NCI-H2171 treated with DMSO at 0.1 percent for 48 hours (cell line): ENCODE measurements at places on chromosomes 6 and 20.

GRCh38 chr6:43331470-43331869, 22.8 kb upstream of the CRIP3 start:
- DNase-seq, result no peak

DNA sequence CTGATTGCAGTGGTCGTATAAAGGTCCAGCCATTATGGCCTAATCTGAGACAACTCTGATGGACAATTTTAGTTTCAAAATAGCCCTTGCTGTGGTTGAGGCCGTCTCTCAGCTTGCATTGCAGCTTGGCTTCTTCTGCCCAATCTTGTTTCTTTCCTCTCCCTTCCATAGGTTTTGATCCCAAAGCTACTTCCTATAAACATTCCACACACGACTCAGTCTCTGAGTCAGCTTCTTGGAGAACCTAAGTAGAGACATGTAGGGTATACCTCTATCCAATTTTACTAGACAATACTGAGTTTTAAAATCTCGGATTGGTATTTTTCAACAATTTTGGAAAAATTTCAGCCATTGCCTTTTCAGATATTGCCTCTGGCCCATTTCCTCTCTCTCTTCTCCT, 13.4 kb downstream of the IYD start:
- DNase-seq, result no peak

GRCh38 chr6:47298475-47298874, 11.2 kb downstream of the TNFRSF21 start:
- no peak for DNase-seq

DNA sequence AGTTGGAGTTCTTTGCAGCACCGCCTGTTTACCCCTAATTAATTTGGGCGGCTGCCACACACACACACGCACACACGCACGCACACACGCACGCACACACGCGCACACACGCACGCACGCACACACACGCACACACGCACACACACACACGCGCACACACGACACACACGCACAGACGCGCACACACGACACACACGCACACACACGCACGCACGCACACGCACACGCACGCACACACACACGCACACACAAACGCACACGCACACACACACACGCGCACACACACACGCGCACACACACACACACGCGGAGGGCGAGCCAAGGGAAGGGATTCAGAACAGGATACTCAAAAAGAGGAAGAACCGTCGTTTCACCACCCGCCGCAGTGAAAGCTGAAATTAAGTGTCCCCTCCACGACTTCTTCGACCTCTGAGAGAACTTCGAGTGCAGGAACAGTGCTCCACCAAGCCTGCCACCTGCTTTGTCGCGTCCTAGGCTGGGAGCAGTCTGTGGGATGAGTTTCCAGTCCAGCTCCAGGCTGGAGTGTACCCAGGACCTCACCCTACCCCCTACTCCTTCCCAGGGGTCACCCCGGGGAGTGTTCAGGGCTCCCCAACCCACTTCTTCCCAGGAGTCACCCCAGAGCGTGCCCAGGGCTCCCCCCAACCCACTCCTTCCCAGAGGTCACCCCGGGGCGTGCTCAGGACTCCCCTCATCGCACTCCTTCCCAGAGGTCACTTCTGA, 1.1 kb downstream of the RNASET2 start:
- no peak for DNase-seq

DNA sequence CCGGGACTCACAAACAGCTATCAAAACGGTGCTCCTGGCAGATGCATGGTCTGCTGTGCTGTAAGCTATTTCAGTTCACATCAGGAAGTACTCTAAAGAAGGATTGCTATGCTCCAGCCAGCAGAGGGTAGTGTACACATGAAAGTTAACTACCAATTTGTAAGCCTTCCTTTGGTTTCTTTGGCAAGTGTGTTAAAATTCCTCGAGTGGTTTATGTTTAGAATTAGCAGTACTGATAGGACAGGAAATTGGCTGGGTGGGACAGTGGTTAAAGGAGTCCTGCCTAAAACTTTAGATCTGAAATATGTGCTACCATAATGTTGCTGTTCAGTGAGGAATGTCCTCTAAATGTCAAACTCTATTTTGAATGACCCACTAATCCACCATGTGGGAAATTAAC, 47.4 kb downstream of the TRMT11 start:
- peak; percentile 45 for DNase-seq

GRCh38 chr6:56172144-56172543, 75.2 kb downstream of the COL21A1 start:
- no peak for DNase-seq

DNA sequence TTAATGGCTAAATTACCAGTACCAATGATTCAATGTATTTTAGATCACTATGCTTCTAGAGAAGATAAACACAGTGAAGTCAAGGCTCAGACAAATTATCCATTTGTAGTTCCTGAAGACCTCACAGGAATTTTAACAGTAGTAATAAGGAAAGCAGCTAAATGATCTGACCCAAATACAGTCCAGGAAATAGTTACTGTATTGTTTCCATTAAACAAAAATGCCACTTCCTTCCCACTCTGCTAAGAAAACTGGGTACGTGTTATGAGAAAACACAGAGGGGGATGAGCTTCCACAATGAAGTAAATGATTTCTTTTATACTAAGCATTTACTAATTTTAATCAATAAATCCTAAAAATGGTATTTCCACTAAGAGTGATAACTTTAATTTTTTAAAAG, 127.9 kb downstream of the CDK19 start:
- DNase-seq, result no peak

DNA sequence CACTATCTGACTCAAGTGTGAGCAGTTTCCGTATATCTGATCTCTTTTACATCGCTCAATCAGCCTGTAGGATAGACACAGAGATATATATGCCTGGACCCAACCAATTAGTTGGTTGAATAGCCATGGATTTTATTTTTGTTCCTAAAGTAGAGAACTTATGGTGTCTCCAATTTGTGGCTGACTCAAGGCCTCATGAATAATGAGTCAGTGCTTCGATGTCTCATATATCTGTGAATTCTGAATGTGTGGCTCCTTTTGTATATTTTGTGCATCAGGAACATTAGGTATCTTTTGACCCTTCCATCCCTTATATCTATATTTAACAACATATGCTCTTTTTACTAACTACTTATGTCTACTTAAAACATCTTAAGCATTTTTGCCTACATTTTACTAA, 64.5 kb downstream of the OR2B2 start:
- DNase-seq, result no peak
